H4 (cell line): ENCODE measurements at places on chromosomes 5 and 9.

DNA sequence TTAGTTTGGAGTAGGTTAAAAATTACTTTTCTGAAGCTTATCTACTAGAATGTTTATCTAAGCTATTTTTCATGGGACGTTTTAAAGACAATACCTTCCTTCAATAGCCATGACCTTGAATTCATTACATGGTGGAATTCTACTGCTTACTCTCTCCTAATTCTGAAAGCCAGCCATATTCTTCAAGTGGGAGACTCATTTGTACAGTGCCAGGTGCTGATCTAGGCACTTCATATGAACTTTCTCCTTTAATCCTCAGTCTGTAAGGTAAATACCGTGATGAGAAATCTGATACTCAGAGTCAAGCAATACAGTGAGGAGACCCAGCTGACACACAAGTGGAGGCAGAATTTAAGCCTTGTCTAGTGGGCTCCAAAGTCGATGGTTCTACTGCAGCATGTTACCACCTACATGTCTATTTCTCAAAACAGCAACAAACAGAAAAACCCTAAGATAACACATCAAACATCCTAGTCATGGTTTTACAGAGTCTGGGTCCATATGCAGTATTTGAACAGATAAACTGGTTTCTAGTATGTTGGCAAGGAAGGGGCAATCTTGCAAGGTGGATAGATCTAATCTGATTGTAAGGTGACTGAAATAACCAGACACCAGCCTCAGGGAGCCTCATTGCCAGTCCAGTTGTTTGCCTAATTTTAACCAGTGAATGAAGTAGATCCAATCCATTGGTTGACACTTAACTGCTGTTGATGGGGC is 243.7 kb downstream of the PIK3R1 start:
- DNase-seq, result no peak

DNA sequence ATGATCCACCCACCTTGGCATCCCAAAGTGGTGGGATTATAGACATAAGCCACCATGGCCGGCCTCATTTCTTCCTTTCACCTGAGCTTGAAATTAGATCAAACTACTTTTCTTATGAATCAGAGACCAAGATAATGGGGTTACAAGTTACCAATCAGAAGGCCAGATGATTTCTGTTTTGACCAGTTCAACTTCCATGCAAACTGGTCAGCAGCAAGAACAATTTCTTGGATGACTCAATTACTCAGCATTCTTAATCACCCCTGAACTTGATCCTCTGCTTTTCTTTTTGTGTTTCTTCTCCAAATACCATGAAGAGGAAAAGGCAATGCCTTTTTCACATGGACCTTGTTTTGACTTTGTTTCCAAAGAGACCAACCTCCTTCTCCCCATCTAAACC is 10.0 kb upstream of the PLIN2 start:
- DNase-seq, result no peak

- DNase-seq, result no peak
Observed at GRCh38 chr5:89377767-89378455, 494.9 kb upstream of the MEF2C start.

DNA sequence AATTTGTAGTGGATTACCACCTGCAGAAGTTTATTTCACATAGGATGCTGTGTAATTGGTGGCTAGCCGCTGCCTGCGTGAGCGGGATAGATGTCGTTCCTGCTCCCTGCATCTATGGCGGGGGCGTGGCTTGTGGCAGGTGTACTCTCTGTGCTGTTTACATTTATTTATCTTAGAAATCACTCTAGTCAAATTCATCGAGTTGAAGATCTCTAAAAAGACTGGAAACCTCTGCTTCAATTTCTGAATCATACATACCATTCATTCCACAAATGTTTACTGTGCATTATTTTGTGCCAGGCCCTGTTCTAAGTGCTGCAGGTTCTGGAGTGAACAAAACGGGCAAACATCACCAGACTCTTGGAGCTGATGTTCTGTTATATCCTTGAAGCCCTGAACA is 11.9 kb downstream of the ROPN1L start:
- DNase-seq, result no peak

- DNase-seq, result no peak
Observed at GRCh38 chr9:98805506-98806272, 1.8 kb upstream of the GALNT12 start.

DNA sequence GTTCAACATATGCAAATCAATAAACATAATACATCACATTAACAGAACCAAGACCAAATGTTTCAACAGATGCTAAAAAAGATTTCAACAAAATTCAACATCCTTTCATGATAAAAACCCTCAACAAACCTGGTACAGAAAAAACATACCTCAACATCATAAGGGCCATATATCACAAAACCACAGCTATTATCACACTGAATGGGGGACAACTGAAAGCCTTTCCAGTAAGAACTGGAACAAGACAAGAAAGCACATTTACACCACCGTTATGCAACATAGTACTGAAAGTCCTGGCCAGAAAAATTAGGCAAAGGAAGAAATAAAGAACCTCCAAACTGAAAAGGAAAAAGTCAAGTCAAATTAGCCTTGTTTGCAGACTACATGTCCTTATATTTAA is 93.6 kb downstream of the DTWD2 start:
- no peak for DNase-seq

GRCh38 chr5:113909782-113910181 is 396.3 kb downstream of the YTHDC2 start:
- DNase-seq, result no peak
